ENCODE measurements at places on chromosomes 5 and 9.

- DNase-seq: peak; percentile 28
Observed at GRCh38 chr9:75147638-75148037, 59.3 kb downstream of the OSTF1 start.

DNA sequence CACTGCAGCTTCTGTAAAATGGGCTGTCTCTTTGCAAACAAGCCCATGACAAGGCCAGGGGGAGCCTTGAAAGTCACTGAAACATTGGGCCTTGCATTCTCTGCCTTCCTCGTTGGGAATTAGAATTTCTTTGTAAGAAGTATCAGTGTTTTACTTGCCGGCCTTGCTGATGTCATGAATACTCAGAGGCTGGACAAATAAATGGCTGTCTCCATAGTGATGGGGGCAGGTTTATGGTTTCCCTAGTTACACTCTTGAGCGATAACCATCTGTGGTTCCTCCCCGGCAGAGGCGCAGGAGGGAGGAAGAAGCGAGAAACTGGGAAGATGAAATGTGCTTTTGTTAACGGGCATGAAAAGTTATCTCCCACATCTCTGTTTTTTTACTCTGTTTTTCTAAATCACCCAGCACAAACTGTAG lies 272.7 kb upstream of the PANK3 start:
- DNase-seq: peak; percentile 68

DNA sequence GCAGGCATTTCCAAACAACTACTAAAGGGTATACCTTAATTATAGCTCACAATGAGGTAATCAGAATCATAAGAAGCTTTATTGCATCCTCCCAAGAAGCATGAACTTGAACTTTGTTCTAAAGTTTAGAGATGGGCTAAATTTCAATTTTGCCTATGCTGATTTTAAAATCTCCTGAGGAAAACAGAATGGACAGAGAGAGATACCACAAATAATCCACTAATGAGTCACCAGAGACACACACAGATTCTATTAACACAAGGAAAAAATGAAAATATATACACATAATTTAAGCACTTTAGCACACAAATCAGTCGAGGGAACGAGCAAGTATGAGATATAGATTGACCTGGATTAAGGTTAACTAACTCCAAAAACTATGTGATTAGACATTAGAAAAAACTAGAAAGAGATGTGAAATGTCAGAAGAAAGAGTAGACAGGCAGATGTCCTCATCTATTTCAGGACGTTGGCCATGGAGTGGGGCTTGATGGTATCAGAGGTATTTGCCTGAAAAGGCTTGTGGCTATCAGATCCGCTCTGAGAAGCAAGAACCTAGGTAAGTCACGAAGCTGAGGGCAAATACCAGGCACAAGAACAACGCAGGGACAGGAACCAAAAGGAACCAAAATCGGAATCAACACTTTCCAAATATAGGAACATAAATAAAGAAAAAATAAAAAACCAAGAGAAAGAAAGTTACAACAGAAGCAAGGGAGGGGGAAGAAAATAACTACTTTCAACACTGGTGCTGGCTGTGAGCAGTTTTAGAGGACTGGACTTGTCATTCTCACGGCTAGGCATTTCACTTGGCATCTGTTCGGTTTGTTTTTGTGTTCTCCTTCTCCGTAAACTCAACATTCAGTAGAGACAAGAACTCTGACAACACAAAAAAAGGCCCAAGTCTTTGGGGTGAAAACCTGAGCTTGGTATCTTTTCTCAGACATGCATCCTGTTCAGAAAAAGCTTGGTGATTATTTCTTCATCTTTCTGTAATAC lies 294.6 kb upstream of the PUM3 start:
- DNase-seq: no peak

DNA sequence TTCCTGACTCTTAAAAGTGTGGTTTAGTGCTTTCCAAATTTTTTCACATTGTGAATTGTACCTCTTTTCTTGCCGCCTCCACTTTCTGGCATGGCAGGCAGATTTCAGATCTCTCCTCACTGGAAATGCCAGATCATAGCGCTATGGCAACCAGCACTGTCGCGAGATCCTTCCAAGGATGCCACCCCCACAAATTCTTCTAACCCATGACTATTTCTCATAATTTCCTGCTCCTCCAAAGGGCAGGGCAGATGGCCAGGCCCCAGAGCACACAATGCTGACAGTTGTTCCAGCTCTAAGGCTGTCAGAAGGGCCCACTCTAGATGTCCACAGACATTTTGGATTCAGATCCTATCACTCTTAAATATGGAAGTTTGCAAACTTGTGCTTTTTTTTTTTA lies 446.2 kb upstream of the RIOK2 start:
- no peak for DNase-seq

- no peak for DNase-seq
Observed at GRCh38 chr5:61357745-61358144, 25.7 kb downstream of the ZSWIM6 start.

DNA sequence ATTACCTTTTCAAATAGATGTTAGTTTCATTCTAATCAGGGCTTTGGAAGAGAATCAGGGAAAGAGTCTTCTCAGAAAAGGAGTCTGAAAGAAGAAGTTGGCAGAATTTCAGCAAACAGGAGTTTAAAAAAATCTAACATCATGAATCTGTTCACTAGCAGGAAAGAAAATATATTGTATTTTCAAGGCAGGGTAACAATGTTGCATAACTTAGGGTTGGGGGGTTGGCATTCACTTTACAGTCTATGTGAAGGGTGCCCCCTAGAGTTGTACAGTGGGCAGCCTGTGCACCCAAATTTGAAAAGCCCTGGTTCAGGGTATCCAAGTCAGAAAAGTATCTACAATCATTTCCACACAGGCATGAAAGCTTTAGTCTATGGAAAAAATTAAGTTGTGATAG lies 348.4 kb upstream of the SLC30A5 start:
- DNase-seq: no peak

- no peak for DNase-seq
Observed at GRCh38 chr9:69065660-69066059, 30.1 kb downstream of the FXN start.

GRCh38 chr9:1591310-1591709 lies 423.8 kb upstream of the SMARCA2 start:
- DNase-seq: no peak

GRCh38 chr5:15168358-15168757 lies 296.8 kb upstream of the ANKH start:
- DNase-seq: no peak

DNA sequence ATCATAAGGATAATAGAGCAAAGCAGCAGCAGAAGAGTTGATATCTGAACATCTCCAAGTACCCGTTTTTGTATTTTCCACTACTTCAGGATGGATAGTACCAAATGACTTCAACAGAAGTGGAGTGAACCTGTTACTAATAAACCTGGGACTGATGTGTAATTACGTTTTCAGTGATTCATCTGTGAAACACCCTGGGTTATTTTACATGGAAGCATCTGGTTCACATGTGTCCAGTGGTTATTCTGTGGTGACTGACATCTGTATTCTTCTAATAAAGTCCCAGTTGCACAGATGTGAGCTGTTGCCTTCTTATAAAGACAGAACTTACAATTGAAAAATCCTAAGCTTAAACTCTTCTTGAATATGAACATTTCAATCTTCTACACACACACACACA lies 139.7 kb upstream of the VCAN start:
- no peak for DNase-seq

- peak; percentile 20 for DNase-seq
Observed at GRCh38 chr9:37466037-37466709, 923 bp upstream of the ZBTB5 start.

- no peak for DNase-seq
Observed at GRCh38 chr5:134534726-134535110, 9.2 kb downstream of the JADE2 start.

GRCh38 chr5:142143878-142144277 lies 35.3 kb downstream of the NDFIP1 start:
- DNase-seq: no peak

DNA sequence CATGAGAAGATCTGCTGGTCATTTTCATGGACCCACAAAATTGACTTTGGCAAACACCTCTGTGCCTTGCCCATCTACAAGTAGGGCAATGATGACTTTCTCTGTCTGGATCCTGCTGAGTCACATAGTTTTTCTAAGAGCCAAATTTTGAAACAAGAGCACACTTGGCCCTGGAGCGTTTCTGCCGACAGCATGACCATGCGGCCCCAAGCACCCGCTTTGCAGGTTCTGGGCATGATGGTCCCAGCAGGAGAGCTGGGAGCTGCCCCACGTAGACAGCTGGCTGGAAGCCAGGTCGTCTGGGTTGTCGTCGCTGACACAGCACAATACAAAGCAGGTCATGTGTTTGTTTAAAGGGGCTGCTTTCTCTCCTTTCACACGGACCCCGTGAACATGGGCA lies 159.8 kb downstream of the SYK start:
- DNase-seq: no peak

- no peak for DNase-seq
Observed at GRCh38 chr9:3045153-3045552, 201.3 kb upstream of the PUM3 start.

Measured in activated CD4-positive, alpha-beta T cell treated with anti-CD3 and anti-CD28 coated beads, Interleukin-2, amount 10 ng/mL, durations not matched to agents 7 days and 5 days (primary cell).